Hindlimb muscle (tissue), 1 donor: ENCODE measurements at places on chromosomes 7 and 10. TPM values are rescaled to one million over a fixed set of nuclear protein-coding genes. Genes with fewer than 3 reads are reported as not detected.
A peak's percentile ranks its signal among the peaks of the same experiment; 100 is the strongest.

Gene NAPEPLD
- 14.5 TPM for polyA plus RNA-seq

Gene ANKRD61
- 1.7 TPM for polyA plus RNA-seq

DNA sequence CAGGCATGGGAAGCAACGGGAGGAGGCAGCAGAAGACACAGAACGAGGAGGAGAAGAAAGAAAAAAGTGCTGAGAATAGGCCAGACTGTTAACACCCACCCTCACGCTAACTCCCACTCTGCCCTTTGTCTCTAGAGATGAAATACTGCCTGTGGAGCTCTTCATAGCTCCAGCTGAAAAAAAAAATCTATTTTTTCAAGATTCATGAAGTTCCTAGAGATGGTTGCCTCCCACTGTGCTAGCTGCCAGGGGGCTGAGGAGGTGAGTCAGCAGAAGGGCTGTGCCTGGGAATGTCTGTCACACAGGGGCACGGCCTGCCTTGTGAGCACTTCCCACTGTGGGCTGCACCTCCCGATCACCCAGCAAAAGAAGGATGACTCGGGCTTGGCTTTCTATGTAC, 144.5 kb downstream of the RNF216 start:
- peak; percentile 54 for DNase-seq

DNA sequence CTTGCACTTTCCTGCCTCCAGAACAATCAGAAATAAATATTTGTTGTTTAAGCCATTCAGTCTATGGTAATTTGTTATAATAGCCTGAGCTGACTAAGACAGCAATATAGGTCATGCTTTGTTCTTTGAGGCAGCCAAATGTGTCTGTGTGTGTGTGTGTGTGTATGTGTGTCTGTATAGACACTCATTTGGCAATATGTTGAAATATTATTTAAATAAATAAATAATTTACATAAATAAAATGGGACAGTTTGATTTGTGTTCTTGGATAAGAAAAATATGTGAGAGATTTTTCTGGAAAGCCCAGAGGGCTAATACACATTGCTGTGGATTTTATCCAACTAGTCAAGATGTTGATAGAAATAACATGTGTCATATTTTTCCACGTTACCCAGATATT, 140.2 kb downstream of the PTN start:
- DNase-seq = peak; percentile 46

- DNase-seq = no peak
Observed at GRCh38 chr10:44779511-44779910, 131.6 kb upstream of the TMEM72 start.

DNA sequence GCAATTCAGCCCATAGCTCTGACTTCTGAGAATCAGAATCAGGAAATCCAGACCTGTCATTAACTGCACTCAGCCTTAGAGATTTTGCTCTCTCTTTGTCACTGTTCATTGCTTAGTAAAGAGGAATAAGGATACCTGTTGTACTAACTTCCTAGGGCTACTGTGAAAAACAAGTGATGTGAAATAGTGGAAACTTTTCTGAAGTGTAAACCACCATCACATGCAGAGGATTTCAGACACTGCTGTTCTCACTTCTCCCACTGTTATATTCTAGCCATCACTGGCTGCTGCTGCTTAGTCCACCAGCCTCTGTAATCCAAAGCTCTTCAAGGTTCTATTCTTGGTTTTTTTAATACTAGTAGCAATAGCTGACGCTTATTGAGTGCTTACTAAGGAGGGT, 129.6 kb upstream of the CCDC6 start:
- DNase-seq = no peak
